ENCODE measurements at places on chromosomes 6 and 20.

GRCh38 chr20:57672164-57672563 lies 37.7 kb downstream of the PMEPA1 start:
- no peak for DNase-seq

GRCh38 chr6:80214436-80215022 lies 108.1 kb downstream of the BCKDHB start:
- peak; percentile 72 for DNase-seq

GRCh38 chr6:135851442-135852271 lies at the start of gene PDE7B:
PDE7B (plus strand) TSS chr6:135851701.
- peak; percentile 97 for DNase-seq

GRCh38 chr6:15058200-15059061 lies 187.4 kb upstream of the JARID2 start:
- DNase-seq: no peak

DNA sequence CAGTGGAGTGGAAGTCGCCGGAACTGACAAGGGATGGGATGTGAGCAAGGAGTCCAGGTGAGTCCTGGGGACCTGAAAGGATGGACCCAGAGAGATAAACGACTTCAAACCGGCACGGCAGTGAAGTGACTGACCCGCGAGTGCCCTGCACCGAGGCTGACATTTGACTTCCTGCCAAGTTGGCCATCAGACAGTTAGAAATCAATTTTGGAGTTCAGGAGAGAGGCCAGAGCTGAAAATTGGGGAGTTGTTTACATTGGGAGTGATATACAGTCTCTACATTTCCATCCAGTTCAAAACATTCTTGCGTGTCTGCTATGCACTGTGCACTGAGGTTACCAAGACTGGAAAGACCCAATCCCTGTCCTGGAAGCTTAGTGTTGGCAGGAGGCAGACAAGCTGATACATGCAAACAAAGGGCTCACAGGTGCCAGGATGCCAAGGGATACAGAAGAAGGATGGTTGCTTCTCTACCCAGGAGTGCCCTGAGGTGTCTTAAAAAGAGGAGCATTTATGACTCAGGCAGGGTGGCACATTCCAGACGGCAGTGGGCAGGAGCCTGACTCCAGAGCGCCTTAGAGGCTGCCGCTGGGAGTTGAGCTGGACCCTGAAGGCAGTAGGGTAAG lies 186.6 kb downstream of the MTHFD1L start:
- no peak for DNase-seq

- DNase-seq: no peak
Measured at GRCh38 chr6:63537201-63537958, 34.9 kb upstream of the LOC128125822 start.

GRCh38 chr6:45421709-45422502 lies 44.2 kb upstream of the SUPT3H start:
- DNase-seq: peak; percentile 73

DNA sequence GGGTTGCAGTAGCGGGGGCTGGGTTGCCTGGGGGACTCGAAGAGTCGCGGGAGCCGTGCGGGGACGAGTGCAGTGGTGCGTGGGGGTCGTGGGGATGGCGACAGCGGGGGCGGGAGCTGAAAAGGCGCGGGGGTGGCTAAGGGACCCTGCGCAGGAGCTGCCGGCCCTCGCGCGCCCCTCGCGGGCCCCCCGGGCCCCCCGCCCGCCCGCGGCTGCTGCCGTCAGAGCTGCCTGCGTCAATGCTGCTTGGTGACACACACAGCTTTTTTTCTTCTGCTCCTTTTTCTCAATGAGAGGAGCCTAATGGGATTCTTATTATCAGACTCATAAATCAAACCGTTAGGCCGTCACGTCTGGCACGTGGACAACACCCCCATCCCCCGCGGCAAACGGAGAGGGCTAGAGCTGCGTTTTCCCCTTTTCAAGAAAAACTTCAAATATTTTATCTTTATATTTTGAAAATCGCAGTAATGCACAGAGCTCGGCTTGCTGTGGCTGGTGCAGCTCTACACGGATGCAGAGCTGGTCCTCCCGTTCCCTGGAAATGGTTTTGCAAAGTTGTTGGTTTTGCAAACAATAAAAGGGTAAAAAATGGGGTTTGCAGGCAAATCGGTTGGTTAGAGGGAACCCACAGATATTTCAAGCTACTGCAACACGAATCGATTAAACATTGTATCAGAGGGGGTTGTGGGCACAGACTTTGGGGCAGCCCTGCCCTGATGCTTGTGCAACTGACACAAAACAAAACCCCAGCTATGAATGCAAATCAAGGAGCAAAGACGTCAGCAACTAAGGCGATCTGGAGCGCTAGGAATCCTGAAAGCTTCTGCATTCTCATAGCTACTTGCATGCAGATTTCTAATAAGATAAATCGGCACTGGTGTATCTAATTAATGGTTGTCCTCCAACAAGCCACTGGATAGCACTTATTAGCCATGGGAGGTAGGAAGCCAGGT lies 161.4 kb downstream of the TBXT start:
- DNase-seq: peak; percentile 89

DNA sequence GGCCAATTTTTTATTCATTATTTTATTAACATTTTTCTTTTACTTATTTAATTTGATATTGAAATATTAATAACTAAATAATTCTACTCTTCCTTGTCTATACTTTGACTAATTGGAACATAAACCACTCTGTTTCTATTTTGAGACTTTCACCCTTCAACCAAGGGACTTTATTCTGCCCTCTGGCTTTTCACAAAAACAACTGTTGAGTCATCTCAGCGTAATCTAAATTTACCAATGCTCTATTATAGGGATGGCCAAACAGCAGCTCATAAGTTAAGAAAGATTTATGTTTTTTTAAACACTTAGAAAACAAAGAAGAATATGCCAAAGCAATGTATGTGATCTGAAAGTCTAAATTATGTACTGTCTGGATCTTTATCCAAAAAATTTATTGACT lies 46.7 kb downstream of the DOP1A start:
- DNase-seq: peak; percentile 33

DNA sequence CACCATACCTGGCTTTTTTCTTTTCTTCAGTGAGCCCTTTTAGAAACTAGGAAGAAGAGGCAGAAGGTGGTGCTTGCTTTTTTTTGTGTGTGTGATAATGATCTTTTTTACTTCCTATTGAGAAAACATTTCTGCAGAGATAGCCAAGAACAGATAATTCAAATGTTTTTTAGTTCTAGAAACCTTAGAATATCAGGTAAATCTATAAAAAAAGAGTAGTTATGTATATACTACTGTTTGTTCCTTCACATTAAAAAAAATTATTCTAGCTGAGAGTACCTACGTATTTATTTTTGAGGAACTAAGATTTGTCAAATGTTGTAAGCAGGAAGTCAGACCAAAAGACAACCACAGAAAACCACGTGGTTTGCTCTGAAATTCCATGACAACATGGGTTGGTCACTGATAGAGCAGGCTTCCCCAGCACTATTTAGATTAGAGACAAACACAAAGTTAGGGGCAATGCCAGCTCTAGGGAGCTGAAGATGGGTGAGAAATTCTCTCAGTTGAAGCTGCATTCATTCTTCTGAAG lies 12.8 kb downstream of the STK4 start:
- peak; percentile 80 for DNase-seq

DNA sequence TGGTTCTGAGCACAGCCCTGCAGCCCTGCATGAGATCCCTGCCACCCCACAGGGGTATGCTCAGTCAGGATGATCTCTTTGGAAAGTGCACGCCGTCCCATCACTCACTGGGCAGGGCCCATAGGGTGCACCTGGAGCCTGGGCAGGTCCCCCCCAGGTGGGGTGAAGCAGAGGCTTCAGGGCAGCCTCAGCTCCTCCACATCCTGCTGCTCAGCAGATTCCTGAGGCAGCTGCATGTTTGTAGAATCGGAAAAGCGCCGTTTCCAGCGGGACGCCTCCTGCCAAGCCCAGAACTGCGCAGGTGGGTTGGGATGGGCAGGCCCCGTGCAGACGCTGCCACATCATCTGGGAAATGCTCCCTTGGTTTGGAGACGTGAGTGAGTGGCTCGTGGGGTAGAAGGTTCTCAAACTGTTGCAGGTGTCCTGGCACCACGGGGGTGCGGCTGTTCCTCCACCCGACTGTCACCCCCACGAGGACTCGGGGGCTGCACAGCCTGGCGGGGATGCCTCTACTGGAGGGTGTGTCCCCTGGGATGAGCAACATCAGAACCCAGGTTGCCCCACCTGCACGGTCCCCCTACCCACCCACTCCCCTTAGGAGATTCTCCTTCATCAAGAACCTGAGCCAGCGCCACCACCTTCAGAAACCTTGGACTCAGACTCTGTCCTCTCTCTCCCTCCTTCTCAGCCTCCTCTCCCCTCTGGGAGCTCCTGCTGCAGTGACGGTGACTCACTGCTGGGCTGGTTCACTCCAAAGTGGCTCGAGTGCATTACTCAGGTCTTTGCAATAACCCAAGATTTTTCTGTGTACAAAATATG lies 334.1 kb downstream of the TAF4 start:
- DNase-seq: peak; percentile 63

GRCh38 chr20:36645998-36646397 lies at the start of gene SLA2:
SLA2 (minus strand) TSS chr20:36646196; CDS start chr20:36641335, 4,861 bp downstream.
- DNase-seq: no peak

GRCh38 chr6:47836639-47837038 lies 54.8 kb downstream of the OPN5 start:
- no peak for DNase-seq

DNA sequence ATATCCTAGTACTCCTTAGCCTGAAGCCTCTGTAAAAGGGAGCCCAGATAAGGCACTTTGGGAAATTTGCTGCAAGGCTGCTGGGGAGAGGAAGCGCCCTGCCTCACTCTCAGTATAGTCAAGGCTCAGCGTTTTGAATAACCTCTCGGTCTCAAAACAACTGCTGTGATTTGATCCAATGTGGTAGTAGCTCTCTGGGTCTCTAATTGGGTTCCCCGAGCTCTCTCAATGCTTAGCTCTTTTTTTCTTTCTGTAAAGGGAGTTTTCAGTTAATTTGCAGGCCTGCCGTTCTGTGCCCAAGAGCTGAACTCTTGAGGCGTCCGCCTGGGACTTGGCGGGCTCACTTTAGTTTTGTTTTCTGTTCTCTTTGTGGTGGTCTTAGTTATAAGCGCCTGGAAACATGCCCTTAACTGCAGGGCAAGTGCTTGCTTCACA lies 41.2 kb downstream of the ZHX3 start:
- DNase-seq: no peak

- DNase-seq: no peak
Measured at GRCh38 chr20:8876366-8876765, 192.5 kb upstream of the PLCB4 start.

GRCh38 chr20:20237093-20237959 lies 130.6 kb upstream of the INSM1 start:
- peak; percentile 20 for DNase-seq

- DNase-seq: peak; percentile 29
Measured at GRCh38 chr20:20463933-20464374, 96.0 kb downstream of the INSM1 start.

- DNase-seq: no peak
Measured at GRCh38 chr20:54172532-54172855, 1.3 kb downstream of the CYP24A1 start.

- DNase-seq: no peak
Measured at GRCh38 chr20:42267793-42268384, 649.7 kb upstream of the CHD6 start.

- DNase-seq: no peak
Measured at GRCh38 chr20:47352332-47353238, 3.9 kb downstream of the ZMYND8 start.

DNA sequence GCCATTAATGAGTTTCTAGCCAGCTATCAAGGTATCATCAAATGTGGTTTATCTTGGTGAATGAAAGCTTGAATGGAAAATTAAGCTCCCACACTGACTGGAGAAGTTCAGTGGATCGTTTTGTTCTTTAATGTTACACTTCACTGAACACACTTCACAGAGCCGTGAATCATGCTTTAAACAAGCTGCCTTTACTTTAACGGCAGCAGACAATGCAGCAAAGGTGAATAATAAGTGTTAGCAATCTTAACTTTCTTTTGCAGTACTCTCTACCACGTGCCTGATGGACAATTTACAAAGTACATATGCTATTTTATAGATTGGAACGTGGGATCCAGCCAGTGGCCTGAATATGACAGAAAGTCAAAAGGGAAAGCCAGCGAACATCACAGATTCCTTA lies 424.5 kb downstream of the GRIK2 start:
- DNase-seq: no peak

- no peak for DNase-seq
Measured at GRCh38 chr20:34061695-34062094, 50.3 kb downstream of the EIF2S2 start.

- DNase-seq: no peak
Measured at GRCh38 chr6:106648651-106649308, 19.4 kb downstream of the QRSL1 start.

DNA sequence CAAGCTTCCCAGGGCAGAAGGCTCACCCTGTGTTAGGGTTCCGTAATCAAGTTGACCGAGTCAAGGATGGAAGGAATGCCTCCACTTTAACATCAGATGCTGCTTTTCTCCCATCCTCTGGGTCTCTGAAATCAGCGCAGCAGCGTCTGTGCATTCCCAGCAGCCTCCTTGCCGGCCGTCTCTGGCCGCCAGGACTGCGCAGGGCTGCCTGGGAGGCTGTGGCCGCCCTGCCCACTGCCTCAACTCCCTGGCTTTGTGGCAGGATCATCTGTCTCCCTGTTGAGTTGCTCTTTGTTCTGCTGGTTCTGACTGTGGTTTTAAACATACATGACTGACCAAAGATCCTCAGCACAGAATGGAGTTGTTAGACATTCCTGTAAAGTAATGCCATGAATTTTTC lies 56.5 kb downstream of the DLL1 start:
- no peak for DNase-seq

DNA sequence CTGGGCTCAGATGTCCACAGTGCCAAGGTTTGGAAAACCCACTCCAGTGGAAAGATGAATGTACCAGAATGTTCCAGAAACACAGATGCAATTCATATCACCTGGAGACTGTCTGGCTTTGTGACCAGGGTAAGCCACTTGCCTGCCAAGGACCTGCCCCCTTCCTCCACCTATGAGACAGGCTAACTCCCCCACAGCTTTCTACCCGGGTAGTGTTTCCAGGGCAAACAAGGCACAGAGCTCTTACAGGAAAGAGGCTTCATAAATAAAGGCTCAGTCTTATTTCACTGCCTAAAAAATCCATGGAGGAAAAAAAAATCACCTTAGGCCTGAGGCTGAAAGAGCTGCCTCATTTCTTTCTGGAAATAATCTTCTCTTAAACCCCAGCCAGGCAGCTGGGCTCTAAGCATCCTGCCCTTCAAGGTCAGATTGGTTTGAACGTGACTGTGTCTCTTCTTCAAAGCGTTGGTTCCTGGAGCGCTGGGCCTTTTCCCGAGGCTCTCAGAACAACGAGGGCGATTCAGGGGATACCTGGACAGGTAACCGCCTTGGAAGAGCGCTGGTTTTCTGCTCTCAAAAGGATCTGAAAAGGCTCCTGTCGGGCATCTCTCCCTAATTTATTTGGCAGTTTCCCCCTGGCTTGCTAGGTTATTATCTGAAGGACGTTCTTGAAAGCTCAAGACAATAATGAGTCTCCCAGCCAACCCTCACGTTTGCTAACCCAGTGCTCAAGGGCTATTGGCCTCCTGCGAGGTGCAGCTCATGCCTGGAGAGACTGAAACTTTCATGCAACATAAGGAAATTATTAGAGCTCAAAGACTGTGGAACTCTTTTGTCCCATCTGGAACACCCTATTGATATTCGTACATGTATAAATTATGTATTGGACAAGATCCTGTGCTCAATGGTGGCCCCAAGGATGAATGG lies 199.2 kb upstream of the PMEPA1 start:
- DNase-seq: no peak

- DNase-seq: no peak
Measured at GRCh38 chr6:125307964-125308615, 6.3 kb upstream of the HDDC2 start.

- no peak for DNase-seq
Measured at GRCh38 chr6:63567966-63568365, 4.3 kb upstream of the LOC128125822 start.
